Activated naive CD4-positive, alpha-beta T cell (primary cell): ENCODE measurements at places on chromosomes 12 and 14.

GRCh38 chr12:54684636-54685630 lies 36.8 kb upstream of the DCD start:
- DNase-seq: no peak

- no peak for DNase-seq
Observed at GRCh38 chr14:100683578-100683977, 43.1 kb upstream of the DLK1 start.

DNA sequence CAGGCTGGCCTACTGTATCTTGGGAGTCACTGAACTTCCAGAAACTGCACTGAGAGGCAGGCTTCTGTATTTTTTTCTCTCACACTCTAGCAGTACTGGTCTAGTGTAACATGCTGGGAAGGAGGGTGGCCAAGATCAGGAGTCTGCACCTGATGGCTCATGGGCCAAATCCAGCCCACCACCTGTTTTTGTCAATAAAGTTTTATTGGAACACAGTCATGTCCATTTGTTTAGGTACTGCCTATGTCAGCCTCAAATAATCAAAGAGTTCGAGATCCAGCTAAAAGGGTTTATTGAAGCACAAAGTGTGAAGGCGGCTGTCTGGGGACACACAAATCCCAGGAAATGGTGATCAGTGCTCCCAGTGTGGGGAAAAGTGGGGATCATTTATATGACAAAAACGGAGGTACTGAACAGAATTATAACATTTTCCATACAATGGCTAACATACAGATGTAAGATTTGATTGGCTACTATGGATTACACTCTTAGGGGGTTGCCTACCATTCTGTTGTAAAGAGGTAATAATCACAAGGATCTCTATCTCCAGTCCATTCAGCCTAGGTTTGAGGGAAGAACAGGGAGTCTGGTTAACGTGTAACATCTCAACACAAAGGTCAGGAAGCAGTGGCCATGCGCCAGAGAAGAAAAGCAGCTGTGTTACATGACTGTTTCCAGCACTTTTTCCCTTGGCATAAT lies 12.9 kb downstream of the USP30 start:
- no peak for DNase-seq

- DNase-seq: no peak
Observed at GRCh38 chr12:24198070-24198469, 248.6 kb upstream of the SOX5 start.
